ENCODE measurements at places on chromosomes 4 and X.

DNA sequence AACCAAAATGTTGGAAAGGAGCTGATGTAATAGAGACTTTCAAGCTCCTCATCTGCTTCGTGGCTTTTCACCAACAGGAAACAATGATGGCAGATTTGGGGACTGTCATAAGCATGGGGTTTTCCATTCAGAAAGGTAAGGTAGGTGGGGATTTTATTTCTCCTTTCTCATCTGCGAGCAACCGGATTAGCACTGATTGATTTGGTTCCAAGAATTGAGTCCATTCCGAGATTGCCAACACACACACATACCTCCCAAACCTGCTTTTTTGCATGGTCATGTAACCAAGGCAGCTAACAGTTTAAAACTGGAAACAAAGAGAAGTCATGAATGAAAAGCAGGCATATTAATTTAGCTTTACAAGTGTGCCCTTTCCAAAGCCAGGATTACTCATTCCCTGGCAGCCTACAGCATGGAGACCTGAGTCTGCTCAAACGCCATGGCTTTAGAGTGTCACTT is 63.0 kb upstream of the LNX1 start:
- no peak for DNase-seq

- peak; percentile 72 for DNase-seq
These were observed 34.5 kb upstream of the FAM9C start for GRCh38 chrX:13078739-13079444.

- DNase-seq = no peak
These were observed 27.6 kb downstream of the CLCN5 start for GRCh38 chrX:49949961-49950360.

DNA sequence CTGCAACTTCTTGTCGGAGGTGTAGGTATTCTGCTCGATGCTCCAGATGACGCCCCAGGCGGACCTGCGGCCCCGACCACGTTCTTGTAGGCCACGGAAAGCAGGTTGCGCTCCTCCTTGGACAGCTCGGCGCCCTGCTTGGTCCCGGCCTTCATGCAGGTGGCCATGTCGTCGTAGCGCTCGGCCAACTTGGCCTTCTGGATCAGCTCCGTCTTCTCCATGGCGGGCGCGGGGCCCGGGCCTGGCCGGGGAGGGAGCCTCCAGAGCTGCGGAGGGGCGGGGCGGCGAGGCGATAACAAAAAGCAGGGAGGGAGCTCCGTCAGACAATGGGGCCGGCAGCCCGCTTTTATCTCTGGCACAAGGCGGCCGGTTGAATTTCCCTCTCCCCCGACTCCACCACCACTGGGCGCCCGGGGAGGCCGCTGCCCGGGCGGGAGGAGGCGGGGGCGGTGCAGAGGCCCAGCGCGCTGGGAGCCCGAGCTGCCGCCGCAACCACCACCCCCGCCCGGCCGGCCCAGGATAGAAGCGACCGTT is 28.3 kb upstream of the DRP2 start:
- DNase-seq = no peak

- no peak for DNase-seq
These were observed 60.0 kb downstream of the SLC9B1 start for GRCh38 chr4:102959496-102959895.

DNA sequence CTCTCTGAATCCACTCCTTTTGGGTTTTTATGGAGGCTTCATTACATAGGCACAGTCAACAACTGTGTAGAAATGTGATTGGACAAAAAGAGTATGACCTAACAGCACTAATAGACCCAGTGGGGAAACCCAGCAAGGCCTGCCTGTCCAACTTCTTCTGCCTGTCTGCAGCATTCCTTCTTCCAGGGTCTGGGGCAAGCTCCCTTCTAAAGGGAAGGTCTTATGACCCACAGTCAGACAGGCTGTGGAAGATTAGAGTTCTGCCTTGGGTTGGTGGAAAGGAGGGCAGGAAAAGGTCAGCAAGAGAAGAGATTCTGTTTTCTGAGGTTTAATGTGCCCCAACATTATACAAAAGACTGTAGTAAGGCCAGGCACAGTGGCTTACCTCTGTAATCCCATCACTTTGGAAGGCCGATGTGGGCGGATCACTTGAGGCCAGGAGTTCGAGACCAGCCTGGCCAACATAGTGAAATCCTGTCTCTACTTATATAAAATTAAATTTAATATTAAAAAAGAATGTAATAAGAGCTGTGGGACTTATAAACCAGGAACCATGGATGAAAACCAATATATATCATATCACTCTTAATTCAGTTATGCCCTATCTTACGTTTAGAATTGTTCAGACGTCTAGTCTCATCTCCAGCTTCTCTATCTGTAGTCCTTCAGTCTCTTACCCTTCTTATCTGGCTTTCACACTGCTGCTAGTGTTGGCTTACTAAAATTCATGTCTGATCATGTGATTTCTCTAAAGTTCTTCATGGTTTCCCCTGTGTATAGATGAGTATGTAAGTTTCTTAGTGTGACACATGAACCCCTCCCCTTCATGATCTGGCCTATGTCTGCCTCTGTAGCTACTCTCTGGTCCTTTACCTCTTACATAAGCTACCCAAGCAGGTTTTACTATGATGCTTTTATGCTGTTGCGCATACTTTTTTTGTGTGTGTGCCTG is 6.2 kb downstream of the CLCN3 start:
- DNase-seq = no peak

DNA sequence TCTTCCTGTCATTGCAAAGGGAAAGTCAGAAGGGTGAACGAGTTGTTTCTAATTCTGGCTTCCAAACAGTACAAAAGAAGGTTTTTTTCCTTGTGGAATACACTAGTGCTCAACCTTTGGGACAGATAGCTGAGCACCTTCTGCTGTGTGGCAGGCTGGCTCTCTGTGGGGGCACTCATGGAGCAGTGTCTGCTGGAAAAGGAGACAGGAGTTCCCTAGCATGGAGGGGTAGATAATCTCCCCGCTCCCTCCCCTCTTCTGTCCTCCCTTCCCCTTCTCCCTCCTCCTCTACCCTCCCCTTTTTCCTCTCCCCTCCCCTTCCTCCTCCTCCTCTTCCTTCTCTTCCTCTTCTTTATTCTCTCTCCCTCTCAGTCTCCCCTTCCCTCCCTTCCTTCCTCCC is 62.4 kb upstream of the MTM1 start:
- DNase-seq = no peak

- DNase-seq = peak; percentile 3
These were observed 272.5 kb downstream of the SHOX start for GRCh38 chrX:903116-903515.

GRCh38 chr4:188399834-188400233 is 260.6 kb downstream of the TRIML1 start:
- DNase-seq = no peak

GRCh38 chrX:134797390-134797700 is 139.1 kb upstream of the PLAC1 start:
- no peak for DNase-seq

DNA sequence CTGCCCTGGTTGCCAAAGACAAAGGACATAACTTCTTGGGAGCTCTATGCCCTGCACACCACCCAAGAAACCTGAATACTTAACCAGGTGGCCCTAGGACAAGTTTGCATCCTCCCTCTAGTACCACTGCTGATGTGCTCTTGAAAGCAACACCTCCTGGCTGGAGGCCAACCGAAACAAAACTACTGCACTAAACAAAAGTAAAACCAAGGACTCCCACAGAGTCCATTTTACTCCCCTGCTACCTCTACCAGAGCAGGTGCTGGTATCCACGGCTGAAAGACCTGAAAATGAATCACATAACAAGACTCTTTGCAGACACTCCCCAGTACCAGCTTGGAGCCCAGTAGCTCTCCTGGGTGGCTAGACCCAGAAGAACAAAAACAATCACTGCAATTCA is 941.8 kb downstream of the RAPGEF2 start:
- DNase-seq = no peak

- no peak for DNase-seq
These were observed 44.8 kb downstream of the PJA1 start for GRCh38 chrX:69120476-69120875.

GRCh38 chrX:120790118-120790517 is 85.5 kb downstream of the CT47B1 start:
- no peak for DNase-seq

- DNase-seq = no peak
These were observed 80.3 kb downstream of the BANK1 start for GRCh38 chr4:101870874-101871273.

DNA sequence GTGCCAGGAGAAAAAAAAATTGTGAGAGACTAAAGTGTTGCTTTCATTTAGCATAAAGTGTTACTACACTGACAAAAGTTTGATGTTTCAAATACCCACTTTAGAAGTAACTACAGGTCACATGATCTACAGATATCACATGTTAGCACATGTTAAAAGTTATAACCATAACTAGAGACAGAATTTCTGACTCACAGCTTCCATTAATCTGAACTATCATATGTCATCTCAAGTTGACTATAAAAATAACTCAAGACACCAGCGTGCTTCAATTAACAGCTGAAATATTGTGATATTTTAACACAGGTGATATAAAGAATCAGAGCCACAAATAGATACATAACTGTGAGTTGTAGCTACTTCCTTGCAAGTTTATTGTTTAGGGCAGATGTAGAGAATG is 591.5 kb upstream of the PITX2 start:
- no peak for DNase-seq

DNA sequence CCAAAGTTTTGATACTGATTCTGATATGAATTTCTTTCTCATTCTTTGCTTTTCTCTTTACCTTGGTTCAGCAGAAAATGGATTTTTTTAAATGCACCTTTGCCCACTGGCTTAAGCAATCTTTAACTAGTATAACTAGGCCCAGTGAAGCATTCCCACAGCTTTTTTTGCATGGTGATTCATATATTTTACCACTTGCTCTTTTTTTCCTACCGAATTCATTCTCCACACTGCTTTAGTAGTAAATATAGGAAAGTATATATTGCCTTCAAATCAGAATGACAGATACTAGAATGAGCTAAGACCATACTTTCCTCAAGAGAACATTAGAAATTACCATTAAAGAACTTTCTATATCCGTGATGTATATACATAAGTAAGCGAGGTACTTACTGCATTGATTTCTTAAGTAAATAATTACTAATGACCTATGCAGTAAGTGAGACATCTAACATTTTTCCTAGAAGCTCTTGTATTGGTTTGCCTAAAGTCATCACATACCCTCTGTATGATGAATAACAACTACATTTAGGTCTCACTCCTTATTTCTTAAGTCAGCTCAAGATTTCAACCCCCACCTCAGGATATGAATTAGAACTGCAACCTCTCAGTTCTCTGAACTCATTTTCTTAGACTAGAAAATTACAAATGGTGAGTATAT is 44.2 kb downstream of the SLC4A4 start:
- no peak for DNase-seq

DNA sequence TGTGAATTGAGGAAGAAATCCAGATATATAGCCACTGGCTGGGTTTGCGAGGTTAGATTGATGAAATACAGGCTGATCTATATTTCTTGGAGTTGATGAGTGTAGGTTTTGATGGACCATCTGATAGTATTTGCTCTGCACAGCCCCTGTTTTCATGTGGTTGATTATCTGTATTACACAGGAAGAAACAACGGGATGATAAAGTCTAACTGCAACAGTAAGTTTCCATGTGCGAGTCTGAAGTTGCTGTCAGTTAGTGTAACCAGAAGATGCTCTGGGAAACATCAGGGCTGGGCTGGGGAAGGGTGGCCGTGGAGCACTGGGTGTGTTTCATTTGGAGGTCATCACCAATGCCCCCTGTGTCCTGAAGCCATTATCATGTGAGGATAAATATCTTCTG is 148.4 kb upstream of the SFRP2 start:
- DNase-seq = no peak

DNA sequence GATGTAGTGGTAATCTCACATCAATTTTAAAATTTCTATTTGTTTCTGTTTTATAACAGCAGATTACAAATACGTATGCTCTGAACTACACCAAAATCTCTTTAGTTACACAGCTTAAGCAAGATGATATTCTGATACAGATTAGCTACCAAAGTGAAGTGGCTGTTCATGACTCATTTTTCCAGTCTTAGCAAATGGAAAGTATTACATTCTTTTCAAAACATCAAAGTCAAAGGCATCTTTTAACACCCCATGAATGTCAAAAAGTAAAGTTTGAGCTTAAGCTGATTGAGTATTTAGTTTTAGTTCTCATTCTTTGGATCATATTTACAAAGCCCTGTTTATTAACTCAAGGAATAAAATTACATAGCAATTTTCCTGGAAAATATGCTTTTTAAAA is 6.6 kb upstream of the HPGDS start:
- no peak for DNase-seq

- DNase-seq = no peak
These were observed 73.4 kb upstream of the STOX2 start for GRCh38 chr4:183831683-183832082.

GRCh38 chr4:138803051-138803450 is 212.5 kb upstream of the NOCT start:
- DNase-seq = no peak

- DNase-seq = peak; percentile 1
These were observed 356.1 kb downstream of the HNRNPD start for GRCh38 chr4:82017680-82018079.

DNA sequence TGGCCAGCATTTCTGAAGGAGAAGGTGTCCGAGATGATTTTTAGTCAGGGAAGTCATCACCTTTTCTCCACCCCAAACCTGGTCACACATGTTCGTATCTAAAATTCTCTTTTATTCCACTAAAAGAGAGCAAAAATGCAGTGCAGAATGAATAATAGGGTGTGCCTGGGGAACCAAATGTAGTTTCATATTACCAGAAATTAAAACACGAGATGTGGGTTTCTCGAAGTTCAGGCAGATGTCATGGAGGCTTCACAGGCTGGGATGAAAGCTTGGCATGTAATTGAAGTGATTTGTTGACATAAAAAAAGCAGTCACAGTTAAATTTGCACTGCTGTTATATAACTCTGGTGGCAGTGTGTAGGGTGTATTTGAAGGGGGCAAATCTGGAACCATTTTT is 165.5 kb upstream of the PDE5A start:
- no peak for DNase-seq

DNA sequence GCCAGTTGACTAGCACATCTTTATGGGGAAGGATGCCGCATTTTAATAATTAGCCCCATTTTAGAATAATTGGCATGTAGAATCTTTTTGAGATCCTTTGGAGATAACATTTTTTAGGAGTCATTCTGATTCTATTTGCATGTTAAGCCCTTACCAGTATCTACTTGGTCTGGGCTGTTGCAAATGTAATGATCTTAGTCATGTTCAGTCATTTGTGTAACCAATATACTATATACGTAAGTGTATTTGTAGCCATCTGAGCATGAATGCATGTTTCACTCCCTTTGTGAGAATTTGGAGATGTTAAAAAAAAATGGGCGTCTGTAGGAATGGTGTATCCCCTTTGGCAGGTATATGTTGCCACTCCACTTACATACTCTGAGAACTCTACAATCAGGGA is 119.1 kb downstream of the TEX13A start:
- DNase-seq = no peak

GRCh38 chr4:77347351-77347966 is 190.5 kb downstream of the CCNG2 start:
- no peak for DNase-seq

DNA sequence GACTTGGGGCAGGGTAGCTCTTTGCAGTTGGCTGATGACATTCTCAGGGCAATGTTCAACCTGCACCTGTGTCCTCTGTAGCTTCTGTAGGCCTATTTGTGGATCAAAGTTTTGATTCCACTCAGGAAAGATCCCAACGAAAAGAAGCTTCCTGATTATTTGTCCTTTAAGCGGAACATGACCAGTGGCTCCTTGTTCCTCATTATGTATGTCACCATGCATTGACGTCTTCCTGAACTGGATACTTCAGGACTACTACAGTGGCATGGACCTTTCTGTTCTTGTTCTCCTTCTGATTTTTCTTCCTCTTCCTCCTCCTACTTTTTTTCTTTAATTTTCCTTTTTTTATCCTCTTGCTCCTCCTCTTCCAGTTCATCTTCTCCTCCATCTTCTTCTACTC is 62.4 kb downstream of the NBDY start:
- no peak for DNase-seq

GRCh38 chrX:72478351-72478750 is 94.3 kb downstream of the HDAC8 start:
- DNase-seq = no peak
